ENCODE measurements at places on chromosomes 5 and 9.

- no peak for DNase-seq
Measured at GRCh38 chr5:71623221-71623794, 36.2 kb downstream of the MCCC2 start.

DNA sequence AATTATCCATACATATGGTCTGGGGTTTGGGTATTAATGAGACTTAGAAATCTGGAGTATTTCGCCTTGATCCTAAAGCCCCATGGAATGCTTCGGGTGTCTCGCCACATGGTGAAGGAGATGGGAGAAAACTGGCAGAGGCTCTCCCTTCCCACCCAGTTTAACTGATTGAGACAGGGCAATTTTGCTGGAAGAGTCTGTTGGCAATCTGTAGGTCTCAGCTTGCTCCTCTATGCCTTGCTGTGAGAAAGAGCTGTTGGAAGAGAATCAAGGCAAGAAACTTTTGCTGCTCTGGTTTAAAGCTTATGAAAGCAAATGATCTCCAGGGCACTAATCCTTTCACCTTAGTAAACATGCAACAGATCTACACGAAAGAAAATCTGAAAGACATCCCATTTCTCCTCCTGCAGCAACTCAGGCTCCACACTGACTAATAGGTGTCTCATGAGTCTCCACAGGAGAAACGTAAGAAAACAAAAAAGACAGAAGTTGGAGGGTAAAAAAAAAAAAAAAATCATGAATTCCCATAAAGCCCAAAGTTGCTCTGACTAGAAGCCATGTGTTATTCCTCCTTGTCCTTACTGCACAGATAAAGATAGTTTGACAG is 369.9 kb downstream of the EFNA5 start:
- DNase-seq = no peak

DNA sequence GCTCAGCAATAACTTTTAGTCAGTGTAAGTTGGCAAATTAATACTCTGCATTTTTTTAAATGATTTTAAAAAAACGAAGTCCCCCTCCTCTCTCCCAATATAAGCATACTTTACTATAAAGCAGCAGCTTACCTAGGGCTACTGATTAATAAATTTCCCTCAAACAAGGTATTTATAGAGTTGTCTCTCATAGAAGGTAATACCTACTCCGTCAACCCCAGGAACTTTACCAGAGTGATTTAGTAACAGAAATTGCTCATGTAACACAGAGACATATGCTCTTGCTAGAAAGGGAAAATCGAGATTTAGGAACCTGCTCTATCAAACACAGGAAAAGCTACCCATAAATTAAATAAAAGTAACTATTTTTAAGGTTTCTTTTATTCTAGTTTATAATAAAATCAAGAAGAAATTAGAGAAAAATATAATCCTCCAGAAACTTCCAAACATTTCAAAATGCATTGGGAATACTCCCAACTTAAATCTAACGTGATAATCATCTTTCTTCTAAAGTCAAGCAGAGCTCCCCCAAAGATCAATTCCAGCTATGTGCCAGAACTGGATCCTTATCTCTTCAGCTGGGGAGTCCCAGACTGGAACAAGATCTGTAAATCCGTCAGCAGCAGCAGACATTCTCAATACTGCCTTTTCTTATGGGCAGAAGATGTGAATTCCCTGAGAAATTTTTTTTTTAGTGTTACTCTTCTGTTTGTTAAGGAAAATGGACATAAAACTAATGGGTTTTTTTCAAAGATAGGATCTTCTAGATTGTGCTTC is 69.6 kb downstream of the ADAMTS16 start:
- no peak for DNase-seq

DNA sequence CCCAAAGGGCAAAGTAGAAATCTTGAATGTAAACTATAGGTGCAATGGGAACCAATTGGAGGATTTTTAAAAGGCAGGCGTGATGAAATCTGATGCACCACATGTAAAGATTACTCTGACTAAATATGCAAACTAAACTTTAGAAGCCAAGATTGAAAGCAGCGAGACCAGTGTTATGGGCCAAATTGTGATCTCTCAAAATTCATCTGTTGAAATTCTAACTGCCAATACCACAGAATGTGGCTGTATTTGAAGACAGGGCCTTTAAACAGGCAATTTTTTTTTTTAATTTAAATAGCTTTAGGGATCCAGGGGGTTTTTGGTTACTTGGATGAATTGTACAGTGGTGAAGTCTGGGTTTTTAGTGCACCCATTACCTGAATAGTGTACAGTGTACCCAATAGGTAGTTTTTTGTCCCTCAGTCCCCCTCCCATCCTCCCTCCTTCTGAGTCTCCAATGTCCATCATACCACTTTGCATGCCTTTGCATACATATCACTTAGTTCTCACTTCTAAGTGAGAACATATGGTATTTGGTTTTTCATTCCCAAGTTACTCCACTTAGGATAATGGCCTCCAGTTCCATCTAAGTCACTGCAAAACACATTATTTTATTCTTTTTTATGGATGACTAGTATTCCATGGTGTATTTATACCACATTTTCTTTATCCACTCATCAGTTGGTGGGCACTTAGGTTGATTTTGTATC is 69.7 kb downstream of the DRD1 start:
- no peak for DNase-seq

- DNase-seq = no peak
Measured at GRCh38 chr5:84436866-84437265, 52.2 kb upstream of the EDIL3 start.

- no peak for DNase-seq
Measured at GRCh38 chr5:133234911-133235310, 183.1 kb downstream of the HSPA4 start.

GRCh38 chr5:5585751-5586341 is 163.4 kb downstream of the ICE1 start:
- no peak for DNase-seq

DNA sequence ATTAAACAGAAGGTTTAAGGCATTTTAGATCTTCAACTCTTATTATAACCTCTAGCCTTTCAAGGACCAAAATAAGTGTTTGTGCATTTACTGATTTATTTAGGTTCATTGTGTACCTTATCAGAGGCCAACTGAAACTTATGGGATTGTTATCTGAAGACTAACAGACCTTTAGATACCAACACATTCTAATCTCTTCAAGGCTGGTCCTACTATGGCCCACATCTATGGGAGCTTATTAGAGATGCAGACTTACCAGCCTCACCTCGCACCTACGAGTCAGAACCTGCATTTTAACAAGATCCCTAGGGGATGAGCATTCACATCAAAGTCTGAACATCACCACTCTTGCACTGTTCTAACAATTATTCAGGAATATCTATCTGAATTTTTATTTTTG is 1.9 kb downstream of the IARS1 start:
- DNase-seq = no peak

GRCh38 chr9:79014929-79015699 is 556.7 kb upstream of the TLE4 start:
- no peak for DNase-seq

DNA sequence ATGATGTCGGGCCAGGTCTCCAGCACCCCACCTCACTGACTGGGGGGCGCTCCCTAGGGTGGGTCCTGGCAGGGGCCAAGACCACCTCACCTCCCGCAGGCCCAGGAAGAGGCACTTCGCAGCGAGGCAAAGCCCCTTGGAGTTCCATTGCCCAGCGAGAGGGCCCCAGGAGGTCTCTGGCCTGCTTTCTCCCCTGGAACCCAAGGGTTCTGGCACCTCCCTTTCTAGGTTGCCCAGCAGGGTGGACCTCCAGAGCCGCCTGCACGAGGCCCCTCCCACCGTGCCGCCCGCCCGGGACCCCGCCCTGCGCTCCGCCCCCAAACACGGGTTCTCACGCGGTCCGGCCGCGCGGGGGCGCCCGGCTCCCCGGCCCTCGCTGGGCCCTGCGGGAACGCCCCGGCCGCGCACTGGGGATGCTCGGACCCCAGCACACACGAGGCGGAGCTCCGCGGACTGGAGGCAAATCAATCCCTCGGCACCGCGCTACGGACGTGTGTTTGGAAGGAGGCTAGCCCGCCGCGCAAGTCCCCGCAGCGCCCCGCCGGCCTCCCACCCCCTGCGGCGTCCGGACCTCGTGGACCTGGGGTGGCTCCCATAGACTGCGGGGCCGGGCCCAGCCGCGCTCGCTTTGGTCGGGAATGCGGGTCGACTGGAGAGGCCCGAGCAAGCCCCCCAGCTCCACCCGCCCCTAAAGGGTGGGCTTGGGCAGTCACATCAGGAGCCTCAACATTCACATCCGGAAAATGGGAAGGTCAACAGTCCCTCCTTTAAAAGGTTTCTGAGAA is 99.5 kb upstream of the LMX1B start:
- no peak for DNase-seq

GRCh38 chr5:154334406-154335064 is 111.3 kb upstream of the SAP30L start:
- DNase-seq = no peak

- DNase-seq = no peak
Measured at GRCh38 chr5:97534166-97534565, 351.1 kb upstream of the RIOK2 start.

DNA sequence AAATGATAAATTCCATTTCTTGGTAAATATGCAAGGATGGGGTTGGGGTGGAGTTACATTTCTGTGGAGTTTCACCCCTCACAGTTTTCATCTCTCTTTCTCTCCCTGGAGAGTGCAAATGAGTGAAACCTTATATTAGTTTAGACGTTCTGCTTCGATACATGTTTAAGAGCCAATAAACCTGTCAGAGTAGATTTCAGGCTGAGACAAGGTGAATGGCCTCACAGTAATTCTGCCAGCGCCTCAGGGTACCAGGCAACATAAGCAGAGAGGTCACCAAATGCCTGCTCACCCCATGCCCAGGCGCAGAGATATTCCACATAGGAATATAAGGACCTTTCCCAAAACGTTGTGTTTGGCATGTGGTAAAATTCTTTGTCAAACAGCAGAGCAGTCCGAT is 154.9 kb upstream of the VLDLR start:
- DNase-seq = no peak
